Midbrain (tissue), 1 donor: ENCODE measurements at places on chromosomes 7 and 10.

GRCh38 chr10:31314256-31315150, 4.5 kb upstream of the ZEB1 start:
- no peak for DNase-seq

DNA sequence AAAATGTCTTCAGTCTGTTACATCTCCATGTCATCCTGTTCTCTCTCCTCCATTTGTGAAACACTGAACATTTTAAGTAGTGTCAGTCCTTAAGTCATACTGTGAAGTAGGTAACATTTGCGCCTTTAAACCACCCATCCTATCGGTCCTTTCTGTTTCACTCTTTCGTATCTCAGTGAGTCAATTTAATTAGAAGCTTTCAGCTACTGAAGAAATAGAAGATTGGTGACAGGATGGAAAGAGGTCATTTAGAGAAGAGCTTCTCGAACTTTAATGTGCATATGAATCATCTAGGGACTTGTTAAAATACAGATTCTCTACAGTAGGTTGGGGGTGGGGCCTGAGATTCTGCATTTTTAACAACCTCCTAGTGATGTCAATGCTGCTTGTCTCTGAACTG, 113.4 kb downstream of the SRI start:
- no peak for DNase-seq

- DNase-seq = no peak
These were observed 422.2 kb upstream of the ANKRD30A start for GRCh38 chr10:36703179-36703578.

GRCh38 chr10:84546609-84547008, 218.2 kb downstream of the CCSER2 start:
- DNase-seq = no peak

DNA sequence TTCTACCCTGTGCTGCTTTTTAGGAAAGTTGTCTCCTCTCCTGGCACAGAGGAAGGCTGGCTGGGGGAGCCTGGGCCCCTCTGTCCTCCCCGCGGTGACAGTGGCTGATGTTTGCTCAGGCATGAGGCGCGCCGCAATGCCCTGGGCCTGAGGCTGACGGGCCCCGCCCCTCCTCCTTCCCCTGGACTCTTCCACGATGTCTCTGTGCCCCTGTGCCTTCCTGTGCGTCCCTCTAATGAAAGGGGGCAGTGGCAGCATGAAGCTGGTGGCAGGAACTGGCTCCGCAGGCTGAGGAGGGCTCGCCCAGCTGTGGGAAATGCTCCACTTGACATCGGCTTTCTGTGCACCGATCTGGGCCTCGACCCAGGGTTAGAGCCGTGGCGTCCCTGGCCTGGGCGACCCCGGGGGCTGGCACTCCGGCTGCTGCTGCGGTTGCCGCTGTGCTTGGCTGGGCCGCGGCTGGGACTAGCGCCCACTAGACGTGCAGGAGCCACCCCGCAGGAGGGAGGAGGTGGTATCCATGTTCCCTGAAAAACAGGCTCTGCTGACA, 67.9 kb downstream of the ZNF680 start:
- peak; percentile 19 for DNase-seq

DNA sequence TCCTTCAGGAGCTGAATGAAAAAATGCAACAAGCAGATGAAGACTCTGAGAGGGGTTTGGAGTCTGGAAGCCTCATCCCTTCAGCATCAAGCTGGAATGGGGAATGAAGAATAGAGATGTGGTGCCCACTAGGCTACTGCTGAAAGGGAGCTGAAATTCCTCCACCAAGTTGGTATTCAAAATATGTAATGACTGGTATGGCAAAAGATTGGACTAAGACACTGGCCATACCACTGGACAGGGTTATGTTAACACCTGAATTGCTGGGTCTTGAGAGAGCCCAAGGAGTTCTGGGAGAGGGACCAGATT, 5.4 kb downstream of the IFIT2 start:
- no peak for DNase-seq

DNA sequence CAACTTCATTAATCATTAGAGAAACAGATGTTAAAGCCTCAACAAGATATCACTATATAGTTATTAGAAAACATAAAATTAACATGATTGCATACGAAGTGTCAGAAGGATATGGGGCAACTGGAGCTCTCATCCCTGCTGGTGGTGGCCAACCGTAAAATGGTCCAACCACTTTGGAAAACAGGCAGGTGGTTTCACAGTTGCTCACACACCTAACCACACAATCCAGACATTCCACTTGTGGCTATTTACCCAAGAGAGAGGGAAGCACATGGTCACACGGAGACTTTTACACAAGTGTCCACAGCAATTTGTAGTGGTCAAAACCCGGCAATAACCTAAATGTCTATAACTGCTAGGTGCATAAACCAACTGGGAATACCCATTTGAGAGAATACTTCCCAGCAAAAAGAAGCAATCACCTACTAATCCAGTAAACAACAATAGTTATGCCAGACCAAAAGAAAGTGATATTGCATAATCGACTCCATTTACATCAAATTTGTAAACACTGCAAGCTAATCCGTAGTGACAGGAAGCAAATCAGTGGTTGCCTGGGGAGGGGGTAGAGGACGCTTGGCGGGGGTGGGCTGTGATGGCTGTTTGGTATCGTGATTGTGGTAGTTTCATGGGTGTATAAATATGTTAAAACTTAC, 91.8 kb downstream of the LARP4B start:
- DNase-seq = no peak

GRCh38 chr10:62653254-62653653, 151.3 kb upstream of the ADO start:
- DNase-seq = peak; percentile 22

DNA sequence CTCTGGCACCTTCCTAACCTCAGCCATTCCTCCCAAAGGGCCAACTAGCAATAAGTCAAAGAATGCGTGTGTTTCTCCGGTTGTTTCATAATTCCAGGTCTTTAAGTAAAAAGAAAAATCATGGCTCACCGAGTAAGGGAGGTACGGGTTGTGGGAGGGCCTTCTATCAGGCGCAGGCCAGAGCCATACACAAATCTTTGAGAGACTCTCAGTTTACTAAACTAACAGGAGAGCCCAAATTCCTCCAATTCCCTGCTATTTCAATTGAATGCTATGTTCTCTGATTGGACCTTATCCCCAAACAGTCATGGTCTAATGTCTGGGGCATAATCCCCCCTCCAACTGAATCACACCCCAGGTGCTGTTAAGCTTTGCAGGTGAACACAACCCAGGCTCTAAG, 26.2 kb upstream of the SLF2 start:
- DNase-seq = no peak

DNA sequence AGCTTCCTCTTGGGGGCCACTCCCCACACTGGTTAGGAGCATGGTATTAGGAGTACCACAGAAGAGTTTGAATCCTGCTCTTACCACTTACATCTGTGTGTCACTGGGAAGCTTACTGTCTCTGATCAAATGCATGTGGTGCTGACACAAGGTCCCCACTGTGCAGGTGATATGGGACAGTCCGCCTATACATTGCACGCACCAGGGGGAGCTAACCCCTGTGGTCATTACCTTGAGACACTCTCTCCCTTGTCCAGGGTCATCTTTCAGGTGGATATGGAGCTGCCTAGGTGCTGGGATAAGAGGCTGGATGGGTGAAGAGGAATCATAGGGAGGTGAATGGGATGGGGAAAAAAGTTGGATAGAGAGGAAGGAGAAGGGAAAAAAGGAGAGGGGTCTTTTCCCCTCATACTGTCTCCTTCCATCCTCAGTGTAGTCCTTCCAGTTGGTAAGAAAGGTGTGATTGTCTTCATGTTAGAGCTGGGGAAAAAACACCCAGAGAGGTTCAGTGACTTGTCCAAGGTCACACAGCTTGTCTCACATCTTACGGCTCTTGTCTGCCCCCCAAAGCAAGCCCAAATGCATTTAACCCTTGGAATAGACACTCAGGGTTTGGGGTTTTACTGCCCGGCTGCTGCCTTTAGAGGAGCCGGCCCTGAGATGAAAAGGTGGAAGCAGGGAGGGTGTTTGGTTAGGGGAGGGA, 125.9 kb downstream of the CDH23 start:
- no peak for DNase-seq

DNA sequence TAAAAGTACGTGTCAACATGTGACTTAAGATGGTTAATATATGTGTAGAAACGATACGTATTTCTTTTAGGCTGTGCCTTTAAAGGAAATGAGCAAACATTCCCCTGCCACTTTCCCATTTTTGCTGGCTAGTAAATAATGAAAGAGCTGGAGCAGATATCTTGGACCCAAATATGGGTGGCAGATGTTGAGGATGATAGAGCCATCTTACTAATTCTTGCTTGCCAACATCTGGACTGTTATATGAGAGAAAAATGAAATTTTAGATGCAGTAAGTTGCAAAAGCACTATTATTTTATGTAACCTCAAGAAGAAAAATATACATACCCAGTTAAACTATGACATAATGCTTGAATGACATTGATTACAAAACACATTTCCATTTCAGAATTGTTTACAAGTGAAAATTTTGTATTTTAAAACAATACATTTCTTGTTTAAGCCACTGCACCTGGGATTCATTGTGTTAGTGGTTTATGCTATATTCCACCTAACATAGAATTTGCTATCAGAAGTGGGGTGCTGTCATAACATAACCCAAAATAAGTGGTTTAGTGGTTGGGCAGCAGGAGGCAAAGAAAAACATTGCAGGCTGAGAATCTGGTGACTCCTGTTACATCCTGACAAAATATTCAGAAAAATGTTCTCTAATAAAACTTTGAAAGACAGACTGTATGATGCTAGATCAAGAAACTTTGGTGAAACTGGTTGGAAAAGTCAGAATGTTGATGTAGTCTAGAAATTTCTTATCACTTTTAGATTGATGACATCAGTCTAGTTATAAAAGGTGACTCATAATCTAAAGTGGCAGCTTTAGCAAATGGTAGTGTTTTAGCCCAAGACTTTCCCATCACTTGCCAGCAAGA, 305.0 kb downstream of the PTEN start:
- DNase-seq = no peak

- DNase-seq = no peak
These were observed 191.8 kb upstream of the AOAH start for GRCh38 chr7:36916116-36916515.

GRCh38 chr10:60192946-60193345, 196.7 kb downstream of the ANK3 start:
- no peak for DNase-seq

DNA sequence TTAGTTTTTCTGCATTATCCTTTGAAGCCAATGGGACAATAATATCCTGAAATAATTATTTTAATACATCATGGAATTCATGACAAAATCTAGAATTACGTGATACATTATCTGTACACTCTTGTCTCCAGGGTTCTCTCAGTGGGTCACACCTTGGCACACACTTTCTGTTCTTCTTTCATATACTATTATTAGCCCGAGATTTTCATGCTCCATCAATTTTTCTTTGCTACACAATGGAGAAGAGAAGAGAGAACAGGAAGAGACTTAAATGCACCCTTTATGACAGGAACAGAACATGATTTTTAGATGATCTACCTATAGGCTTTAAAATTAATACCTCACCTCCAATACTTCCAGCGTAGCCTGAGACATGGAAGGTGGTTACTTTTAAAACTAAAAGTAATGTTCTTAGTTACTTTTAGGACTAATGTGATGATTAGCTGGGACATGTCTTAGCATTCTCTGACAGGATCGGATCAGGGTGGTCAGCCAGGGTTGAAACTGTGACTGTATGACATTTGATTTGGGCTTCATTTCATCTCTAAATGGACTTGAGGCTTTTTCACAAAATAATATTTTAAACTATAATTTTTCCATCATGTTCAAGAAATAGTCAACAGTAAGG, 148.2 kb upstream of the WNT16 start:
- DNase-seq = no peak

- DNase-seq = no peak
These were observed 226.2 kb upstream of the IMMP2L start for GRCh38 chr7:111788286-111789047.

- no peak for DNase-seq
These were observed 163.2 kb upstream of the GPR26 start for GRCh38 chr10:123502983-123503382.
